ENCODE measurements at places on chromosomes 3 and 15.

- DNase-seq = no peak
These were observed 837.4 kb downstream of the CADM2 start for GRCh38 chr3:85796140-85796539.

GRCh38 chr3:37824090-37824953 is 37.4 kb upstream of the CTDSPL start:
- DNase-seq = no peak

GRCh38 chr3:56761887-56762651 is 39.7 kb downstream of the ARHGEF3 start:
- no peak for DNase-seq

DNA sequence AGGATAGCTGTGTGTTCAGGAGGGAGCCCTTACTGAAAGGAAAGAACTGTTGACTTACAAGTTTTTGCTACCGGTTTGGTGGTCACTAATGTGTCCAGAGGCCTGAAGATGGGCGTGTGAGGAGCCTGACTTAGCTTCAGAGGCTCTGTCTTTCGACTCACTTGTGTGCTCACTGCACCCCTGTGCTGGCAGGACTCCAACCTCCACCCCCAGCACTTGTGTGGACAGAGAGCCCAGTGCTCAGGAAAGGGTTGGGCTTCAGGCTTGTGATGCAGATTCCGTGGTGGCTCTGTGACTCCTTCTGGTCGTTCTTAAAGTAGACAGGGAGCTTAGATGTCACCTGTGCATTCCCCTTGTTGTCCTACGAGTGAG is 100.9 kb downstream of the PGPEP1L start:
- DNase-seq = no peak

- DNase-seq = no peak
These were observed 117.5 kb upstream of the PRTG start for GRCh38 chr15:55860468-55860867.

DNA sequence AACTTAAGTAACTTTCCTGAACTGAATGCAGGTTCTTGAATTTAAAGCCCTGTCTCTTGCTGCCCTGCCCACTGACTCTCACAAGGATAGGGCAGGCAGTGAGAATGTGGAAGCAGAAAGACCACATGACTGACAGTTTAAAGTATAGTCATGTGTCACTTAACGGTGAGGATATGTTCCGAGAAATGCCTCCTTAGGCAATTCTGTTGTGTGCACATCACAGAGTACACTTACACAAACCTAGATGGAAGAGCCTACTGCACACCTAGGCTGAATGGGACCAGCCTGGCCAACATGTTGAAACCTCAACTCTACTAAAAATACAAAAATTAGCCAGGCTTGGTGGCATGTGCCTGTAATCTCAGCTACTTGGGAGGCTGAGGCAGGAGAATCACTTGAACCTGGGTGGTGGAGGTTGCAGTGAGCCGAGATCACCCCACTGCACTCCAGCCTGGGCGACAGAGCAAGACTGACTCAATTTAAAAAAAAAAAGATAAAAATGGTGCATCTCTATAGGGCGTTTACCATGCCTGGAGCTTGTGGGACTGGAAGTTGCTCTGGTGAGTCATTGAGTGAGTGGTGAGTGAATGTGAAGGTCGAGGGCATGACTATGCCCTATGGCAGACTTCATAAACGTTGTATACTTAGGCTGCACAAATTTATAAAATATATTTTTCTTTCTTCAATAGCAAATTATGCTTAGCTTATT is 18.9 kb upstream of the COPG1 start:
- no peak for DNase-seq

GRCh38 chr3:188239035-188239434 is 85.1 kb downstream of the LPP start:
- no peak for DNase-seq
